ENCODE measurements at places on chromosomes 6 and 20.

DNA sequence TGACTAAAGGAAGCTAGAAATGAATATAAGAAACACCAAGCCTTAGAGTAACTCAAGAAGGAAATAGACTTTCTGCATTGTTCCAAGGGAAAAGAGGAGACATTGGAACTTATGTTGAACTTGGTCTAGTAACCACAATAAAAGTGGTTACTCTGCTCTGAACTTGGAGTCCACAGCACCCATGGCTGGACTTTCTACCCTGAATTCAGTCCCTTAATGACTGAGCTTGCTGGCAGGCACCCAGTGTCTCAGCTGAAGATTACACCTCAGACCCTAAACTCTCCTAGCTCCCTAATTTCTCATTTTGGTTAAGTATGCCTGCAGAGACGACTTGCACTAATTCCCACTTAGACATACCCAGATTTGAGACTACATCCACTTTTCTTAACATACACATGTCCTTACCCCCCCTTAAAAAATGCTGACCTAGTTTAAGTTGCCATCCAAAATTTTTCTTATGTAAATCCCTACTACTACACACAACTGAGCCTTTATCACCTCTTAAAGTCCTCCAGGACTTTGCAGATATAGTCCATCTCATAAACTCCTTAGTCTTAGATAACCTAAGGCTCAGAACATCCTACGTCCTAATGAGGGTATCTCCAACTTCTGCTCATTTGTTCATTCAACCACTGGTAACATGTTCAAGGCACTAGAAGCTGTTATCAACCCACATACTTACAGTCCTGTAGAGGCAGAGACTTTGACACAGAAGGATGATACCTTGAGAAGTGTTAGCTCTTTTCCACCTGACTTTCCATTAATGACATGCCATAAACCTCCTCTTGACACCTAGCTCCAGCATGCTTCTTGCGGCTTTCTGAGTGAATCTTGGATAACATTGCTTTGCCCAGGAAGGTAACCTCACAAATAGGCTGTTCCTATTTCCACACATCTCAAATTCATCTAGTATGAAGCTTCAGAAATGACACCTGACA, 129.8 kb downstream of the ALDH8A1 start:
- no peak for DNase-seq

DNA sequence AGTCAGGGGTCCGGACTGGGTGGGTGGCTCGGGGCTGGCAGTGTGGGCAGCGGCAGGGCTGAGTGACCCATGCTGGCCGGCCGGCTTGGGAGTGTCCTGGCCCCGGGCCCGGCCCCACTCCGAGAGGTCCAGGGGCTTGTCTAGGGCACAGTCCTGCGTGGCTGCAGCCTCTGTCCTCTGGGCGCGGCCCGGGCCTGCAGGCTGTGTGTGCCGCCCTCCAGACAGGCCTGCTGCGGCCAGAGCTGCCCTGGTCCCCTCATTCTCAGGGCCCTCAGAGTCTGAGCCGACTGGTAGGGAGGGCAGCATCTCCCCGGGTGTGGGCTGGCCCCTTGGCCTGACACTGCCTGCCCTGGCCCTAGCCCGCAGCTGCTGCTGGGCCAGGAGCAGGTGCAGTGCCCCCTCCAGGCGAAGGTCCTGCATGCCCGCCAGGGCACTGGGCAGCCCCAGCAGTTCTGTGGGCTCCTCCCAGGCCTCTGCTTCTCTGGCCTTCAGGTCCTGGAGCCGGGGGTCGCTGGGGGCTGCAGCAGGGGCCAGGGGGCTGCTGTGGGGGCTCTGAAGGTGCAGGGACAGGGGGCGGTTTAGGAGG, 6.9 kb upstream of the CABLES2 start:
- no peak for DNase-seq

DNA sequence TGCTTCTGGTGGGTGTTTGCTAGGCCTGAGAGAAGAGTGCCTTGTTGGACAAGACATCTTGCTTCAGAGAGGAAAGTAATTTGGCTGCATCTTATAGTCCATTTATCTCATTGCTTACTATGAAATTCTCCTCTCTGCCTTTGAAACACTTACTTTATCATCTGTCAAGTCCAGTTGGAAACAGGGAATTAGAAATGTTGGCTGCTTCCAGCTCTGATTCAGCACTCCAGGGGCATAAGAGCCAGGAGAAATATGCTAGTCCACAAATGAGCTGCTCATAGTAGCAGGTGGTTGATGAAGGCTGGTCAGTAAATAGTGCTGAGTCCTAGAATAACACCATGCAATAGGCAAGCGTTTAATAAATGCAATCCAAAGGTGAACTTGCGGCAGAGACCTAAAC, 227.1 kb downstream of the SLC35F1 start:
- no peak for DNase-seq

DNA sequence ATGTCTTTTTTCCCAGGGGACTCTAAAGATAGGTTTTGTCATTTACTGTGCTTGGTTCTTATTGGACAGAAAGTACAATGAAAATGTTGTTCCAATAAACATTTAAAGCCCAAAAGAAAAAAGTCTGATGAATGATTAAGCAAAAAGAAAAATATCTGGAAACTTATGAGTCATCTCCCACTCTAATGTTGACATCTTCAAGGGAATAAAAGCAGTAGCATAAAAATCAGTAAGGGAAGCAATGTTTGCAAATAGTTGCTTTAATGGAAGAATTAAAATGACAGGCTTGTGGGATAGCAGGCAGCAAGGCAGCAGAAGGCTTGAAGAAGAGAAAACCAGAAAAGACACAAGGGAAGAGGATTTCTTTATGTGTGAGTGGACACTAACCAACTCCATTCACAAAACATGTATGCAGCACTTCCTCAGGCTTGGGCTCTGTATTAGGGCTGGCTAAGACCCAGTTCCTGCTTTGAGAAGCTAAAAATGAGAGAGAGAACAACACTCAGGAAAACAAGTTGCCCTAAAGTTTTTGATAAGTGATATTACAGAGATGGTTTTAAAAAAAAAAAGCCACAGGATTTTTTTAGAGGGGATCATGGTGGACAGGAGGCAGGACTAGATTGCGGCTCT, 263.2 kb upstream of the NT5E start:
- no peak for DNase-seq

GRCh38 chr20:56445540-56445939, 22.9 kb upstream of the RTF2 start:
- no peak for DNase-seq

GRCh38 chr6:52663120-52663935, 7.6 kb upstream of the TMEM14A start:
- peak; percentile 43 for DNase-seq

DNA sequence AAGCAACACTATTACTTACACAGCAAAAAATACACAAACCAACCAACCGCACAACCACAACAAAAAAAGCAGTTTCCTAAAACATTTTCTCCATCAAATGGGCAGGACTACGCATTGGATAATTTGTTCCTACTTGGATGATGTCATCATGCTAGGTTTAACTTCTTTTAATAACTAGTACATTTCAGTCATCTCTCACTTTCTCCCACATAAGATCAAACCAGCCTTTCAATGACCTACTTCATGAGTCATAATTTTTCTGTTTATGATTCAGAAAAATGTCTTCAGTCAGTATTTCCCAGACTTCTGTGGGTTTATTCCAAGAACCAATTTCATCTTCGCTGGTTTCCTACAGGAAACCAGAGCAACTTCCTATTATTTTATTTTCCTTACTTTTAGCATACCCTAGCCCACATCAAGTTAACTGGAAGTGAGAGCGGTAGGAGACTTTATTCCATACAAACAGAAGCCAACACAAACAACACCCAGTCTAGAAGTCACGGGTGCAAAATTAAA, 134.2 kb downstream of the GMDS start:
- no peak for DNase-seq

DNA sequence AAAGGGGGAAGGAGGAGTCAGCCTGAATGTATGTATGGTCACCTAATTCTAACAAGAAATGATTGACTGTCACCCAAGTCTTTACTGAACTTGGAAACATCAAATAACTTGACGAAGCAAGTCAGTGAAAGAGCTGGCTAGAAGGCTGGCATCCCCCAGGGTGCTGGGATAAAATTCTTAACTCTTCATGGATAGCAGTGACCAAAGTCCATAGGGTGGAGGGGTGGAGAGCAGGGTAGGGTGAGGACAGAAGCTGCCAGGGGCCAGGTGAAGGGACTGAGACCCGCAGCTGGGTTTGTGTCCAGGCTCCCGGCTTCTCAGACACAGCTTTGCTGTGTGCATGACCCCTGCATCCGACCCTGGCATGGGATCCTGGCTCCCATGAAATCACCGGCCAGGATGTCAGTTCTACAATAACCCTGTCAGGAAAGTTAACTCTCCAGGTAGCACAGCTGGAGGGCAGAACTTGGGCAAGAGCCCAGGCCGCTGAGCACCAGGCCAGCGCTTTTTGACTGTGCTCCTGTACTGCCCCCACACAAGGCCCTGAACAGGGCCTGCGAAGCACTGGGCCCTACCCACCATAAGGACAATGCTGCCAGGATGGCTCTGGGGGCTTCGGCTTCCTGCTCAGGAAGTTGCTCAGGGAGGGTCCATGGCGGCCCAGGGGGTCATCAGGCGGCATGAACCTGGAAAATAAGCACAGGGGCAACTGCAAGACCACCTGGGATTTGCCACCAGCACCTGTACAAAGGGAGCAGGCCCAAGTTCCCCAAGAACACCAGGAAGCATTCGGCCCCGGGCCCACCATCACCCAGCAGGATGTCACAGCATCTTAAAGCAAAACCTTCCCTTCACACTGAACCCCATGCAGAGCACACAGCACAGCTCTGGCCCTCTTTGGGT, 32.5 kb downstream of the ZC3H12D start:
- no peak for DNase-seq

- DNase-seq = no peak
Observed at GRCh38 chr6:116010386-116010785, 50.3 kb downstream of the FRK start.

DNA sequence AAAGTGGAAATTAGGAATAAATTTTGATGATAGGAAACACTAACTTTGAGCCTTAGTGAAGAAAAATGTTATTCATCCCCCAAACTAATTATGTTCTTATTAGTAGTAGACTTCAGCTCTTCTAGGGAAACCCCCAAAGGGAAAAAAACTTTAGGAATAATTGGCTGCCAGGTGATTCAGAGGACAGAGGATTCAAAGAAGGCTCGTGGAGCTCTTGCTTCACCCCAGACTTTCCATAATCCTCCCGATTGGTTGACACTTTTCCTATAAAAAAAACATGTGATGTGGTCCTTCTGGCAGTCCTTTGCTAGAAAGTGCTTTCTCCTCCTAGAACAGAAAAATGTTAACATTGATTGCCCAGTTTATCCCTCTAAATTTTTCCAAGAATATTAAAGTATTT, 5.6 kb upstream of the CCDC170 start:
- DNase-seq = no peak

- DNase-seq = no peak
Observed at GRCh38 chr20:45336530-45337366, 11.5 kb downstream of the SDC4 start.

DNA sequence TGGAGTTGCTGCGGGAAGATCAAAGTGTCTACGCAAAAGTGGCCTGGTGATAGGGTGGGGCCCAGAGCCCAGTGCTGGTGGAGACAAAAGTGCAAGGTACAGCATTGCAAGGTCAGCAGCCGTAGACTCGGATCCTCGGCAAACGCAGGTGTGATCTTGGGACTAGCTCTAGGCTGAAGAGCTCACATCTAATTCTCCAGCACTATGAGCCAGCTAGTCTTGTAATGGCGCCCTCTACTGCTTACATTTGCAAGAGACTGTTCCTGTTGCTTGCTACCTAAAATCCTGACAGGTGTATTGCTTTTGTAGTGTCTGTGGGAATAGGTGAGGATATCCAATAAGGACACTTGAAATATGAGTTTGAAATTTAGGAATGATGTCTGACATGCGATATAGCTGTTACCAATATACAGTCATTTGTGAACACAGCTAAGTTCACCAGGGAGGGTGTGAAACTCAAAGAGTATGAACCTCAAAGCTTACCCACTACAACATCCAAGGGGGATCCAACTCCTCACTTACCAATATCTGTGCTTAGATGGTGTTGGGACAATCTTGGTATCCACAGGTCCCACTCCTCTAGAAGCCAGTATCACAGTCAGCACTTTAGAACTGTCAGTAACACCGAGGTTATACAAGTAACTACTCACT, 58.4 kb downstream of the PDE7B start:
- DNase-seq = peak; percentile 4

DNA sequence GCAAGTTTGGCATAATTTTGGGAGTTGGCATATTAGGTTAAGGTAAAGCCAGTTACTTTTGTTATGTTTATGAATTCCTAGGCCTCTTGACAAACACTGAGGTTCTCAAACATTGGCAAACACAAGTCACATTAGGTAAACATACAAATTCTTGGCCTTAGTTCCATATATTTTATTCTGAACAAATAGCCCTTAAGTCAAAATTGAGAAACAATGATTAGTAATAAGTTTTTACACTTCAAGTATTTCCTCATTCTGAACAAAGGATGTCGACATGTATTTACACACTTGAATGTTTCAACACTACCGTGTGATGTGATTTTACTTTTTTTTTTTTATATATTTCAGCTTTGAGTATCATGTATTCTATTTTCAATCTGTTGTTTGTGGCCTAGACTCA, 3.8 kb upstream of the ECHDC1 start:
- no peak for DNase-seq

DNA sequence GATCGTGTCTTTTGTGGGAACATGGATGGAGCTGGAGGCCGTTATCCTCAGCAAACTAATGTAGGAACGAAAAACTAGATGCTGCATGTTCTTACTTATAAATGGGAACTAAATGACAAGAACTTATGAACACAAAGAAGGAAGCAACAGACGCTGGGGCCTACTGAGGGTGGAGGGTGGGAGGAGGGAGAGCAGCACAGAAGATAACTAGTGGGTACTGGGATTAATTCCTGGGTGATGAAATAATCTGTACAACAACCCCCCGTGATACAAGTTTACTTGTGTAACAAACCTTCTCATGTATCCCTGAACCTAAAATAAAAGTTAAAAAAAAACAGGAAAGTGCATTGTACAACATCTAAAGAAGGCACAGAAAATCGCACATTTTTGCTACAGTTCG, 59.0 kb upstream of the TMEM170B start:
- no peak for DNase-seq

GRCh38 chr6:28747631-28748157, 176.1 kb downstream of the TRIM27 start:
- no peak for DNase-seq
